ENCODE measurements at places on chromosomes 3 and 15.

- DNase-seq = no peak
Observed at GRCh38 chr3:71466483-71466882, 117.0 kb downstream of the FOXP1 start.

DNA sequence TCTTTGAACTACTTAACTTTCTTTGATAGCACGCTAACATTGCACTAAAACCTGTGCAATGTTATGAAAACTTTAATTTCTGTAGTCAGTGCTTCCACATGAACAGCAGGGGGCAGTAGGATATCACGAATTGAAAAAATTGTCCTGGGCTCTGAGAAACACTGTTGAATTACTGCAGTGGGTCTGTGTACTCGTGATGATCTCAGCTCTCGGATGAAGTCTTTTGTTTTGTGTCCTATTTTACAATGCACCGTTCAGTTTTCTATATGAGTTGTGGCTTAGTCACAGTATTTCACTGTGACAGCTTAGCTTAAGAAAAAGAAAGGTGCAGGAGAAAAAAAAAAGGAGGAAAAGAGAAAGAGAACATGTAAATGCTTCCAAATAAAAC lies 141.3 kb upstream of the CCDC54 start:
- DNase-seq = peak; percentile 43

DNA sequence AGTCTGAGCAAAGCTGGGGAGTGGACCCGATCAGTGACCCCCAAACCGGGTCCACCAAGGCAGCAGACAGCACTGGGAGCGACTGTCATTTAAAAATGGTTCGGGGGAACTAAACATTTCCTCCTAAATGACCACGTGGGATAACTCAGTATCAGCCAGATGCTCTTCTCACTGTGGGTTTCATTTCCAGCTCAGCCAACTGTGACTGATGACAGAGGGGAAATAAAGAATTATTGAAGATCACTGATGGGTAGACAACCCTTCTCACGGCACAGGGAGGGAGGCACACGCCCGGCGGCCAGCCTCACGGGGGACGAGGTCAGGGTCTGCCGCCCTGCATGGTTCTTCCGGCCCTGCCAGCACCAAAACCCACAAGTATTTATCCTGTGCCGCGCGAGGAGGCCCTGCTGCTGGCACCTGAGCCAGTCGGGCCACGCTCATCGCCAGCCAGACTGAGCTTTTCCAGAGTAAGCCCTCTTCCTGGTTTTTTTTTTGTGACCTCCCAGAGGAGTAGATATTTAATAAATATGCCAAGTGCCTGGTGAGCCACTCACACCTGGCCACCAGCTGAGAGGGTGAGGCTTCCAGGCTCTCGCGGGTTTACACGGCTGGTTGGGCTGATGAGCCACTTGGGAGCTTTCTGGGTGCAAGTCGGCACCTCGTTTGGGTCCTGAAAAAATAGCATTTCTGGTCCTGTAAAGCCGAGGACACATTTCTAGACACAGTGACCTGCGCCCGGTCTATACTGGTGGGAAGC lies 6.2 kb downstream of the MELTF start:
- DNase-seq = no peak

GRCh38 chr15:71548401-71548807 lies 261.9 kb upstream of the NR2E3 start:
- DNase-seq = no peak

DNA sequence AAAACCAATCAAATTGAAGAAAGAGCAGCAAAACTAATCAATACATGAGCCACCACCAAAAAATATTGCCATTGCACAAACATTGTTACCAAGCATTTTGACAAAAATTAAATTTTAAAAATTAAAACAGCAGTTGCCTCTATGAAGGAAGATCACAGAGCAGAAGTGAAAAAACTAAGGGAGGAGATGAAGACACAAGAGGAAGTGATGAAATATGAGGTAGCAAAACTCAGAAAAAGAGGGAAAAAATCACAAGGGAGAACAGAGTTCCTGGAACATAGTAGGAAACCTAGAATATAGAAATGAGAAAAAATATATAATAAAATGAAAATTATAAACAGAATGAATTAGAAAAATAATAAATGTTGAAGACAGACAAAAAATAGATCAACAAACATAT lies 7.3 kb upstream of the SERPINI2 start:
- no peak for DNase-seq

Data from activated CD4-positive, alpha-beta T cell treated with anti-CD3 and anti-CD28 coated beads for 48 hours (primary cell).